ENCODE measurements at places on chromosomes 7 and 10.
A peak's percentile ranks its signal among the peaks of the same experiment; 100 is the strongest.

- DNase-seq: peak; percentile 50
These were observed 10.5 kb upstream of the GRID1 start for GRCh38 chr10:86376852-86377796.

DNA sequence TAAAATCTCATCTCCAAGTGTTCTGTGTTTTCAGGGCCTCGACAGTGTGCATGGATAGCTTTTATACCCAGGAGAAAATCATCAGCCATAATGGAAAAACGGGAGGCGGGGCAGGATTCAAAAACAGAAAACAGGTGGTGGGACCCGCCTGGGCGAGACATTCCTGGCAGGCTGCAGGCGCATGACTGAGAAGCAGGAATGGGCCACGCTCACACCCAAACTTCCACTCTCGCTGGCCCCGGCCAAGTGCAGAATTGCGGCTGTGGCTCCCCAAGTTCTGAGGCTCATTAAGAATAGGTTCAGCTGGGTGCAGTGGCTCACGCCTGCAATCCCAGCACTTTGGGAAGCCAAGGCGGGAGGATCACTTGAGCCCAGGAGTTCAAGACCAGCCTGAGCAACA, 60.6 kb downstream of the C10orf143 start:
- DNase-seq: no peak

DNA sequence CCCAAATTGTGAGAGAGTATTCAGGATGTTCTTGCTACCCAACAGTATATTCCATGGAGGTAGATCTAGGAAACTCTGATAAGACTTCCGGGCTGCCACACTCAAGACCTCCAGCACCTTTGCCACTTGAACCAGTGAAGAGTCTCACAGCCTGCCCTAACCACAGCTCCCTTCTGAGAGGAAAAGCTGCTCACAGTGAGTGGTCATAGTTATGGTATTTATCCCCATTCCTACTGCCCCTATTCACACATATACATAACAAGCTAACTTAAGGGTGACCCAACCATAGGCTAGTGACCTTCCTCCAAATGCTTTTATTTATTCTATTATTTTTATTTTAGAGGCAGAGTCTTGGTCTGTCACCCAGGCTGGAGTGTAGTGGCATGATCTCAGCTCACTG, 156.3 kb downstream of the PTEN start:
- DNase-seq: no peak

DNA sequence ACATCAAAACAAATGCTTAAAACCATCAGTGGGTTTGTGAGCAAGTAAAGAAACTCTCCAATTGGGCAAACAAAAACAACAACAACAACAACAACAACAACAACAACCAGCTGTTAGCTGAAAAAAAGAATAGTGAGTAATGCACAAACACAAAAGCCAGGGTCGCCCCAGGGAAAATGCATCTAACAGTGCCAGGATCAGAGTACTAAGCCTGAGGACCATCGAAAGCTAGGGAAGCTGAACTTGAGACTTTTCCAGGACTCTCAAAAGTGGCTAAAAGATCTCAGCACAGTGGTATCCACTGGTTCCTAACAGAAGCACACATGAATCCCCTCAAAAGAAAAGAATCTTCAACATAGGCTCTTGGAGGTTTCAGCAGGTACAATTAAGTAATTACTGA, 83.3 kb downstream of the CPXM2 start:
- no peak for DNase-seq

DNA sequence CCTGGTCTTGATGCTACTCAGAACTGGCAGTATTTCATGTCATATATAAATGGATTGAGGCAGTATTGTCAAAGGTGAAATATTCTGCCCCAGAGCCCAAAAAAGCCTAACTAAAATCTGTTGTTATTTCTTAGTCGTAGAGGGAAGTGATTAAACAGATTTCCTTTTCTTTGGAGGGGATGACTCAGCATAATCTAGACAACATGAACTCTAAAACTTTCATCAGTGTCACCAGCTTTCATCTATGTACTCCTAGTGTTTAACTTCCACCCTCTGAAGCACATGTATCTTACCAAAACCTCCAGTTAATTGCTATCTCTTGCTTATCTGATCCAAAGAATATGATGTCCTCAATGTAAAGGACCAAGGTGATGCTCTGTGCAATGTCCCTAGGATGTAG, 97.1 kb upstream of the ARID5B start:
- peak; percentile 44 for DNase-seq

DNA sequence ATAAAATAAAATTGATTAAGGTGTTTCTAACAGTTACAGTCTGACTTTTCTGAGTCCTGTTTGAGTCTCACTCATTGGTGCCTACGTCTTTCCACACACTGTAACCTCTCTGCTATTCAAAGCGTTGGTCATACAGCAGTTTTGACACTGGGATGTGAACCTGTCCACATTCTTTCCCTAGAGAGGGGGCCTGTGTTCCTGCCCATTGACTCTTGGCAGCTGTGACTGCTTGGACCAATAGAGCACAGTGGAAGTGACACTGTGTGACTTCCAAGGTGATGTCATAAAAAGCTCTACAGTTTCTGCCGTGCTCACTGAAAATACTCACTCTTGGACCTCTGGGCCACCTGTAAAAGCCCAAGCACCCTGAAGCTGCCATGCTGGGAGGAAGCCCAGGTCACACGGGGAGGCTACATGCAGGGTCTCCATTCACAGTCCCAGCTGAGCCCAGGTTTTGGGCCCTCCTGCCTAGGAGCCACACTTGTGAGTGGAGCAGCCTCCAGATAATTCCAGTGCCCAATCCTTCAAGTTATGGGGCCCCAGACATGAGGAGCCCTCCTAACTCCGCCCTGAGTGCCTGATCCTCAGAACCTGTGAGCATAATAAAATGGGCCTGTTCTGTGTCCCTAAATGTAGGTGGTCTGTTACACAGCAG, 704 bp upstream of the ANTXRL start:
- DNase-seq: no peak

GRCh38 chr10:124005991-124006392, 87.4 kb downstream of the CHST15 start:
- no peak for DNase-seq

GRCh38 chr7:101542527-101543241, 86.4 kb downstream of the MYL10 start:
- DNase-seq: peak; percentile 40

GRCh38 chr7:101729241-101729883, 88.1 kb upstream of the CUX1 start:
- DNase-seq: no peak

DNA sequence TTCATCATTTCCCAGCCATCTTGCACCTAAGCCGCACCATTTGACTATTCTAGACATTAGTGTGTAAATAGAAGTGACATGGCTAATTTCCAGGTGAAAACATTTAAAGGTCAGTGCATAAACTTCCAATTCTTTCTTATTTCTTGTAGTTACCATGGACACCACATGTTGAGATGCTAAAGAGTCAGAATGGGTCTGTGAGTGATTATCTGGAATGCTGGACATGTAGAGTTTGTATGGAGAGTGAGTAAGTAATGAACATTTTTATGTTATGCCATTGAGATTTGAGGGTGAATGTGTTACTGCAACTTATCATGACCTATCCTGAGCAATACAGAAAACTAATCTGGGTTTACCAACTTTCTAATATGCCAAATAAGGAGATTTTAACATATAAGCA, 60.4 kb downstream of the MEOX2 start:
- DNase-seq: no peak

GRCh38 chr10:12405342-12406320, 56.3 kb downstream of the CAMK1D start:
- DNase-seq: no peak

DNA sequence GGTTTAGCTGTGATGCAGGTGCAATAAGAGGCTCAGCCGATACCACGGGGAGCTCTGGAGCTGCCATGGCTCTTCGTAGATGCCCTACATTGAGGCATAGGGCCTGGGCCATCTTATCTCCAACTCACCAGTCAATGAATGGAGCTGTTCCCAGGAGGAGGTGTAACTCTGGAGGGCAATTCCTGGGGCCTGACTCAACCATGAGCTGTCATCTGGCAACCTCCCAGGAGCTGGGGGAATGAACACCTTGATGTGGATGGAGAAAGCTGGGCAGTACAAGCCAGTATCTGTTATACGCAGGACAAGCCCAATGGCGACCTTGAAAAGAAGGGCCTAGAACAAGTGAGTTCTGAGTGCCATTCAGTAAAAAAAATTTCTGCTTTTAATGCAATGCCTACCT, 224.0 kb upstream of the PLXDC2 start:
- no peak for DNase-seq

GRCh38 chr7:122913608-122914007, 27.3 kb upstream of the CADPS2 start:
- DNase-seq: no peak

- DNase-seq: no peak
These were observed 38.0 kb downstream of the ZNRF2 start for GRCh38 chr7:30322271-30323005.

GRCh38 chr10:30974773-30975415, 56.8 kb downstream of the ZNF438 start:
- no peak for DNase-seq

DNA sequence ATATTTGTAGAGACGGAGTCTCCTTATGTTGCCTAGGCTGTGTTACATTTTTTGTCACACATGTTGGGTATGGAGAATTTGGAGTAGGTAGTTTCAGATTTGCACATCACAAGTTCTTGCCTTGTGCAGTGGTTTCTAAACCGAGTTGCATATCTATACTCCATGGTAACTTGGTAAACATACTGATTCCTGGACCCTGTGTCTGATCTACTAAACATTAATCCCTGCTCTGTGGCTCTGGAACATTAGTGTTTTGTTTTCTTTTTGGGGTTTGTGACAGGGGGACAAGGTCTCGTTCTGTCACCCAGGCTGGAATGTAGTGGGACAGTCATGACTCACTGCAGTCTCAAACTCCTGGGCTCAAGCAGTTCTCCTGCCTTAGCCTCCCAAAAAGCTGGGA, 24.7 kb downstream of the AUTS2 start:
- DNase-seq: no peak

DNA sequence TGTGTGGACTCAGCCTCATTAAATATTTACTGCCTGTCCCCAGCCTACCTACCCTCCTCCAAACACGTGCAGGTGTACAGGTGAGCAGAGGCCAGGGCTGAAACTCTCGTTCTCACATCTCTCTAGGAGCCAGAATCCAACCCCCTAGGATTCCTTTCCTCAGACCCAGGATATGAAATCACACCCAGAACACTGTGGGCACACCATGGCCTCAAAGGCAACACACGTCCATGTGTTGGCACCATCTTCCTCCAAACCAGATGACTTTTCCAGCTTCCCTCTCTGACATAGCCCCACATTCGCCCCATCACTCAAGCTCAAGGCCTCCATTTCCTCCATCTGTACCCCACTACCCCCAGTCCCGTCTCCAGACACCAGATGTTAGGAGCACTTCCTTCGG, 51.8 kb upstream of the DUSP5 start:
- no peak for DNase-seq

DNA sequence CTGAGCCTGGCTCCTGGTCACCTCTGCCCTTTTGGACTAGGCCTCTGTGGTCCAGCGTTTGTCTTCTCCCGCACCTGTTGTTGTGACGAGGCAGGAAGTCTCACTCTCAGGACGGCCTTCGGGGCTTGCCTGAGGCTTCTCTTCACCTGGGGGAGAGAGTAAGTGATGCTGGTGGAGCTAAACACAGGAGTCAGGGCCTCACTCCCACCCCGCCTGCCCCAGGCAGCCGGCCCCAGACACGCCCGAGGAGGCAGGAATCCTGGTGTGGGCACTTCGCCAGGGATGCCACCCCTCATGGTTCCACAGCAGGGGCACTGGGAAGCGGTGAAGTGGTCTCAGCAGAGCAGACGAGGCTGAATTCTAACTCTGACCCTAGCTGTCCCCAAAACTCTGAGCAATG, 42.4 kb downstream of the IL2RA start:
- no peak for DNase-seq

- DNase-seq: no peak
These were observed 23.6 kb downstream of the TMEM178B start for GRCh38 chr7:141097430-141097829.

GRCh38 chr10:104099269-104099668, 13.6 kb upstream of the COL17A1 start:
- no peak for DNase-seq

- no peak for DNase-seq
These were observed 78.3 kb downstream of the LRRC17 start for GRCh38 chr7:102991077-102991539.

GRCh38 chr10:121057269-121057668, 206.1 kb downstream of the WDR11 start:
- no peak for DNase-seq

- peak; percentile 29 for DNase-seq
These were observed 923 bp downstream of the TNPO3 start for GRCh38 chr7:129053938-129054437.

- DNase-seq: no peak
These were observed 246.9 kb upstream of the MKLN1 start for GRCh38 chr7:131080754-131081153.

DNA sequence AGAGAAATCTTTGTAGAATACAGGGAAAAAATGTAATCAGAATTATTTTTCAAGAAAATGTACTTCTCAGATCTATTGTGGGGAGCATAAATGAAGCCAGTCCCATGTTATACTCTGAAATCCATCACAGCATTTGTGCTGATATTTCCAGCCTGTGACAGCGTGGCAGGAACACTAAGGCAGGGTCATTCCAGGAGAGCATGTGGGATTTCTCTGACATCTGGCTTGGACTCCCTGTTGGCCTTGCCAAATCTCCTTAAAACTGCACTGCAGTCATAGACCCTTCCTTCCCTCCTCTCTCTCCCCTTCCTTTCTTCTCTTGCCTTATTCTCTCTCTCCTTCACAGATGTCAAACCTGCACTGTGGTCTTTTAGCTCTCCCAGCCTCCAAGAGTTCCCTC, 6.5 kb upstream of the TSPAN13 start:
- no peak for DNase-seq

DNA sequence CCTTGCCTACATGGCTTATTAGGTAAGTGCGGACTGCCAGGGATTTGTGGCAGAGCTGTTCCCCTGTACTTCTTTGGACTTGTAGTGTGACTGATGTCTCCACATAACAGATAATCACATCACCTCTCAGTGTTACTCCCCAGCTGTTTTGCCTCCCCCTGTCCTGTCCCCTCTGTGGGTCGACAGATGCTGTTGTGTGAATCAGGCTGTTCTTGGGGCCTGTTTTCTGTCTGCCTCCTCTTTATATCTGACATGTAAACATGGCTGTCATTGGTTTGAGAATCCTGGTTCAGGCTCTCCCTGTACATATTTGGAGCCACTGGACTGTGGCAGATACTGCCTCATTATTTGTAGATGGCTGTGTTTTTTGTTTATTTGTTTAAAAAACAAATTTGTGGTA, 22.7 kb downstream of the CCNY start:
- no peak for DNase-seq

GRCh38 chr7:141115965-141116364, 42.1 kb downstream of the TMEM178B start:
- no peak for DNase-seq

DNA sequence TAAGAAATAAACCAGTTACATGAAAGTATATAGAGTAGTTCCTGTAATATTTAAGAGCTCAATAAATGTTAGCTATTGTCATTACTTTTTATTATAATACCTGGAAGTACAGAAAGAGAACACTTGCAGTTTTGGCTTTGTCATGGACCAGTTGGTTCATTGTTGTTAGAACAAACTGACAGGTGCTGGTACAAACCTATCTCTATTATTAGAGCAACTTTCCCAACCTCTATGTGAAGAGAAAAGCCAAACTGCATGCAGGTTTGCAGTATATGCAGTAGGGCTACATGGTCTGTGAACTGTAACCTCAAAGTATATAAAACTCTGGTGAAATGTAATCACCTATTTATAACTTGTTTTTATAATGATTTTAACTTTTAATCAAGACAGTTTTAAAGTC, 20.4 kb downstream of the DNAJC9 start:
- no peak for DNase-seq

- no peak for DNase-seq
These were observed at the start of gene NEURL1 for GRCh38 chr10:103493362-103493915. NEURL1 (plus strand) TSS chr10:103493705; CDS start chr10:103494388, 683 bp downstream.

GRCh38 chr7:100397315-100398081, 24.2 kb downstream of the PILRA start:
- DNase-seq: no peak

Data from kidney capillary endothelial cell (primary cell).